Activated CD8-positive, alpha-beta memory T cell treated with anti-CD3 and anti-CD28 coated beads for 1 hour (primary cell): ENCODE measurements at places on chromosomes 4 and X.

DNA sequence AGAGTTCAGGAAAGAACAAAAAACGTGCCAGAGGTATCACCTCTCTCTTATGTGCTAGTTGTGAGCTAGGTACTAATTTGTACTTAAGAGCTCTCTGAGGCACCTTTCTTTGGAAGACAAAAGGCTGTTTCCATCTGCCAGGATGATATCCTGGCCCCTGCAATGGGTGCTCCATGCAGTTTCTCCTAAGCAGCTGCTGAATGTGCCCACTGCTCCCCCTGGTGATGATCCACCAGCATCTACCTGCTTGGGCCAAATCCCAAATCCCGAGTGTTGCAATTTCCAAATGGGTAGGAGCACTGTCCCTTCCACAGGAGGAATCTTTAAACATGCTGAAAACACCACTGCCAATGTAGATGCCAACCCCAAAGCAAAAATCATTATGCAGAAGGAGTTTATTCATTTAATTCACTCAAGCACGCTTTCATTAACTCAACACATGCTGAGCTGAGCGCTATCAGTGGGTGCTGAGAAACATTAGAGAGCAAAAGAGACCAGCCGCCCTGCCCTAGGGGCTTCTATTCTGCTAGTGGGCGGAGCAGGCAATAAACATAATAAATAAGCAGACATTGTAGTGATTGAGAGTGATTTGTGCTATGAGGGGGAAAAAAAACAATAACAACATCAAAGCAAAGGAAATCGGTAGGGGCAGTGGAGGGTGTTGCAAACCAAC is 69.6 kb upstream of the C4orf50 start:
- DNase-seq: no peak

GRCh38 chr4:185969657-185970056 is 99.3 kb upstream of the TLR3 start:
- no peak for DNase-seq

GRCh38 chrX:110420771-110421499 is 62.3 kb downstream of the RTL9 start:
- DNase-seq: no peak

DNA sequence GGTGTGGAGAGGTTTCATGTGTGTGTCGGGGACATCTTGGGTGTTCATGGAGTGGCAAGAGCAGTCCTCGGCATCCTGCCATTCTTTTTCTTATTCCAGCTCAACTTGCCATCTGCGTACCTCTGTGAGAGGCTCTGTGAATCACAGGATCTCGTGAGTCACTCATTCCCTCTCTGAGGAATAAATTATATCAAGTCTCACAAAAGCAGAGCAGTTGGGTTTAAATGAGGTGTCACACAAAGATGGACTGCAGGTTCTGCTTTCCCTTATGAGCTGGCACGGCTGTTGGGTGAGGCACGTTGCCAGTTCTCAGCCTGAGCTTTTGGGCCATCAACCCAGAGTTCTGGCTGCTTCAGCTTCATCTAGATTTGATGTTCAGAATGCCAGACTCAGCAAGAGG is 6.8 kb upstream of the OCIAD2 start:
- DNase-seq: no peak

DNA sequence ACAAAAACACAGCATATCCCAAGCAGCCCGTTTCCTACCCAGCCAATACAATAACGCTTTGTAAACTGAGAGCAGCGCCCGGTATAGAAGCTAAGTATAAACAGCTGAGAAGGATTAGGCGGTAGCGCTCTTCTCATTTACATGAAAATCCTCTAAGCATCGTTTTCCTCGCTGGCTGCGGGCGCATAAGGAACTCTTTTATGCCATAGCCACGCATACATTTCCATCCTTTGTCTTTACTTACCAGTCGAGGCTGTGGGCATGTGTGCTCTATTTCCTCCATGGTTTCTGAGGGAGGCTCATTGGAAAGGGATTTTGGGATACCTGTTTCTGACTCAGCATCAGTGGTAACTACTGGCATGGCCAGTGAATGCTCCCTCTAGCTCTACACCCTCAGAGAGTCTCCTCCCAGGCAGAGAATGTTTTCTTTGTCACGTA is 383 bp downstream of the PCYT1B start:
- no peak for DNase-seq

DNA sequence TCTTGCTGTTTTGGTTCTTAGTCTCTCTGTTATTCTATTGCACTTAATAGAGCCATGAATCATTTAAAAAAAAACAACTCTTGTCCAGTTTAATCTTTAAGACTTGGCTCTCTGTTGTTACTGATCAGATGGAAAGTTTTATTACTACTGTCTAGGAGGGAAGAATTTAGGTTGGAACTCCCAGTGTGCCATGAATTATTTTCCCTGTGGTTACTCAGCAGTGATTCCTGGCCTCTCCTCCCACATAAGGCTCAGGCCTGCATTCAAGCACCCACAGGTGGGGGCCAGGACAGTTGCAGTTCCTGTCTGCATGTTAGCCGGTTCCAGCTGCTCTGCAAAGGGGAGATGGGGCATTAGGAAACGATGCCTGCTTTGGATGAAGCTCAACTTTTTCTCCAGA is 29.8 kb upstream of the ESX1 start:
- no peak for DNase-seq

GRCh38 chr4:6557856-6558255 is 17.1 kb upstream of the MAN2B2 start:
- DNase-seq: no peak

GRCh38 chrX:121032531-121032930 is 14.9 kb upstream of the GLUD2 start:
- DNase-seq: no peak

- DNase-seq: no peak
These were observed 5.2 kb downstream of the UGDH start for GRCh38 chr4:39522068-39522467.

DNA sequence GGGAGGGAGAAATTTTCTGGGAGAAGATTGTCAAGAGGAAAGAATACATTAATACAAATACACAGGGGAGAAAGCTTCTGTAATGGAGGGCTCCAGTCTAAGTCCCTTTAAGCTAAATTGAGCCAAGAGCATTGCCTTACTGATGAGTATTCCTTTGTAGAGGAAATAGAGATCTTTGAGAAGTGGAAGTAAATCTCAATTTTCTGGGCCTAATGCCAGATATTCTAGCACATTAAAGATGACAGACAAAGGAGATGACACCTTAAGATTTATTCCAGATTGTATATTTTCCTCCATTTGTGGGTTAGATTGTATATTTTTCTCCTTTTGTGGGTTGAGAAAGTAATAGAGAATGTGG is 28.5 kb upstream of the SMAD1 start:
- no peak for DNase-seq

DNA sequence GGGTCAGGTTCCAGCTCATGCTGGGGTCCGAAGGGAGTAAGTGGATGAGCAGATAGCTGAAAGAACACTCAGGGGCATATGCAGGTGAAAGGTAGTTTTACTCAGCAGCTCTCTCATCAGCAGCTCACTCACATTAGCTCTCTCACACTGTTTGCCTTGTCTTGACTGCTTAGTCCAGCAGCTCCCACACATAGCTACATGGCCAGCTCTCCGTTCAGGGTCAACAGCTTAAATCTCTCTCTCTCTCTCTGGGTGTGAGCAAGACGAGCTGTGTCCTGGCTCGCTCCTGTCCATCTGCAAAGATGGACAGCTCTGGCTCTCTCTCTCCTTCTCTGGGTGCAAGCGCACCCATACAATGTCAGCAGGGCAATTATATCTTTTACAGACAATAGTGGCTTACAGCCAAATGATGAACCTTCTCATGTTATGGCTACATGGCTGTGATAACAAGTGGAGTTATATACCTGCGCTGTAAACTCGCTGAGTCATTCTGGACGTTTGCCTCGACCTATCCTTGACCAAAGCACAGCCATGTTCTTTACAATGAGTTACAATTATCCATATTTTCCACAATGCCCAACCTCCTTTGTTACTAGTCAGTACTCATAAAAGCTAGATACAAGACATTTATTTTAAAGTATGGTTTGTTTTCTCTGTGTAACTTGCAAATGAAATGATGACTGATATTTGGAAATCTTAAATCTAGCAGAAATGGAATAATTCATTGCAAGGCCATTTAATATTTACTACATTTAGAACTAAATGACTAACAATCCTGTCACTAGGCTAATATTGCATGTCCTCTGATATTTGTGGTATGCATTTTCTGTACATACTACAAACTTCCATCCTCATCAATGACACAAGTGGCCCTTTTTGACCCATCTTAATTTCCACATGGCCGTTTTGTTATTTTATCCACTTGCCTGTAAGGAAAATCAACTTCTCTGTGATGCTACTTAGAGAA is 9.3 kb downstream of the PAPSS1 start:
- DNase-seq: no peak

- DNase-seq: no peak
These were observed 150.7 kb upstream of the EOLA2 start for GRCh38 chrX:150088766-150089518.

- DNase-seq: no peak
These were observed 85.5 kb downstream of the CAMK2D start for GRCh38 chr4:113675731-113676697.

DNA sequence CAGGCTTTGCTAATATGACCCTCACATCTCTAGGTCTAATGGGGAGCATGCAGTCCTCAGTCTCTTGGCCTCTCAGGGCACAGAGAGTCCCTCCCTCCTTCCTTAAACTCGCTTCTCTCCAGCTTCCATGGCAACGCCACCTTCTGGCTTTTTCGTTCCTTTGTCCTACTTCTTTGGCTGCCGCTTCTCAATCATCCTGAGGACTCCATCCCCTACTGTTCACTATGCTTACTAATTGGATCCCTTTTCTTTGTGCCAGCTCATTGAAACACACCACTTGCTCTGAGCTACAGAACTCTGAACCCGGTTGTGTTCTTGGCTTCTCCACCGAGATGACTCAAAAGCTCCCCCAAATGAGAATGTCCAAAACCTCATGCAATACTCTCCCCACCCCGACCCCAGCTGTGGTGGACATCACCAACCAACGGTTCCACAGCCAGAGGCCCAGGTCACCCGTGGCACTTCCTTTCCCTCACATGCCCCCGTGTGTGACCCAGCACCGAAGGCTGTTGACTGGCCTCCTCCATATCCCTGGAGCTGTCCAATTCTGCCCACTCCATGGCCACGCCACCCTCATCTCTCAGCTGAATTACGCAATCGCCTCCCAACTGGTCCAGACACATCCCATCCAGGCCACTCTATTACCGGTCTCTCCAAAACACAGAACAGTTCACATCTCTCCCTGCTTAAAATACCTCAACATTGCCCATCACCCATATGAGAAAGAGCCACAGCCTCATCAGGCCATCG is 34.7 kb downstream of the CRMP1 start:
- no peak for DNase-seq
